Stromal cell of bone marrow (primary cell): ENCODE measurements at places on chromosomes 1 and 21.

DNA sequence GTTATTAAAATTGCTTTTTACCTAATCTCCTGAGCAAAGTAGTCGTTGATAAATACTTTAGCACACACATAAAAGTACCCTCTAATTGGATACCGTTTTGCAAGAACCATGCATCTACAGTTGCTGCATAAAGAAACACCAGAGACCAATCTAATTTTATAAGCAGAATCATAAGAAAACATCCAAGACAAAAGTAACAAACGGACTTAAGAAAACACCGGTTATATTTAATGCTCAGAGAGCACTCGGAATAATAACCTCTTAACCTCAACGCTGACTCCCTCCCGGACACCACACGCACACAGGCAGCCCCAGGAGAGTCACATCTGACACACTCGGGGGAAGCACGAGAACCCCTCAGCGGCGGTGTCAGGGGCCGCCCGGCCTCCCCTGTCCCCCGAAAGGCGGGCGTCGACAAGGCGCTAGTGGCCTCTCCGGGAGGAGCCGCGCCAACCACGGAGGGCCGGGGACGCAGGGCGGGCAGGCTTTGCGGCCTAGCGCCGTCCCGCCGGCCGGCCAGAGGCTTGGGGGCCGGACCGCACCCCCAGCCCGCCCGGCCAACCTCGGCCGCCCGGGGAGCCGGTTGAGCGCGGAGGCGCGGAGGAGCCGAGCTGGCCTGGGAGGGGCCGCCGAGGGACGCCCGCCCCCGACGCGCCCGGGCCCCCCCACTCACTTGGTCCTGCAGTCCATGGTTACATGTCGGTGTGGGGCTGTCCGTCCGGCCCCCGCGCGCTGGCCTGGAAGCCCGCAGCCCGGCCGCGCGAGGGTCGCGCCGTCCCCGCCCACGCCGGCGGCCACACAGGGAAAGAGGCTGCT, 606 bp downstream of the DENND1B start:
- no peak for DNase-seq

DNA sequence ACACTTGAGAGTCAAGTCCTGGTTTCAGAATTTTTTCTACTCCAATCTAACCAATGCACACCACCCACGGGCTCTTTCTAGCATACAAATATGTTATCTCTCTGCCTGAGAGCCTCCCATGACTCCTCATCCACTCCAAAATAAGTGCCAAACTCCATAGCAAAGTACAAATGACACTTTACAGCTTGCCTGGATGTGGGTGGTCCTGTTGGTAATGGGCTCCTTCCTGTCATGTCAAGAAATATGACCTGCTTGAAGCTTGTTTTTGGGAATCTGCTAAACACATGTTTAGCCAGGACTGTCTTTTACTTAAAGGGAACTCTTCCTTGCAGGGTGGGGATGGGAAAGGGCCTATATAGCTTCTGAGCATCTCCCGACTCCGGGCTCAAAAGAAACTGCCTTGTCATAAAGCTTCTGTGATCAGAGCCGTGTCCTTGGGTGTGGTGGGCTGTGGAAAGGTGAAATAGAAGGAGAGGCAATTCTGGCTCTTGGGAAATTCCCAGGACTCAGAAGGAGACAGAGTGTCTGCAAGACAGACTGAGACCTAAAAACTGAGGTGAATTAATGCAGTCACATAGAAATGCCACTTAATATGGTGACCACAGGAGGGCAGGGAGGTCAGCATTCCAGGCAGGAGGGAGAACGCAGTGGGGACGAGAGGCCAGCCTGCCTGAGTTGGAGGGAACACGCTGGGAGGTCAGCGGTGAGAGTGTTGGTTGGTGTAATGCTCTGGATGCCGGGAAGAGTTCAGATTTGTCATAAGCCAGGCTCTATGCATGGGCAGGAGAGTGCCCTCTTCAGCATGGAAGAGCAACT, 6.1 kb upstream of the IGFN1 start:
- DNase-seq, result peak; percentile 80

DNA sequence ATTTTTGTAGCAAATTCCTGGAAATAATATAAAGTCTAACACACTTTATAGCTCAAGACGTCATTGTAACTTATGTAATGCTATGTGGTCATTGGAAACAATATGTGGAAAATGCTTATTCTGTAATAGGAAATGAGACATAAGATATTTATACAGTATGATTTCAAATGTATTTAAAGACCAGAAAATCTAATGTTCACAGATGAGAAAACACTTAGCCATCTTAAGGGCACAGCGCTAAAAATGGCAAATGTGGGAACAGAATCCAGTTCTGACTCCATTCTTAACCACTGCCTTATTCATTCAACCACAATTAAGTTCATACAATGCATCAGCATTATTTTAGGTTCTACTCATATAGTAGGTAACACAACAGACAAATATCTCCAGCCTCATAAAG, 12.5 kb downstream of the CSDE1 start:
- peak; percentile 22 for DNase-seq

DNA sequence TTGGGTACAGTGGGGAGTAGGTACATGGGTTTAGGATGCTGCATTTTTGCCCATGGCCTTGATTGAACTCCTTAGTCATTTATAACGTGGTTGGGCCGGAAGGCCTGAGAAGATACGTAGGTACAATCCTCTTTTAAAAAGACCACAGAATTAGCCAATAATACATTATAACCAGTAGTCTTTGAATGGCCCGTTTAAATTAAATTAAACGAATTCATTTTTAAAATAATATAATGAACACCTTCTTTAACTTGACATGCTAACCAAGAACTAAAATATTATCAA, 20.1 kb upstream of the ADAR start:
- no peak for DNase-seq

DNA sequence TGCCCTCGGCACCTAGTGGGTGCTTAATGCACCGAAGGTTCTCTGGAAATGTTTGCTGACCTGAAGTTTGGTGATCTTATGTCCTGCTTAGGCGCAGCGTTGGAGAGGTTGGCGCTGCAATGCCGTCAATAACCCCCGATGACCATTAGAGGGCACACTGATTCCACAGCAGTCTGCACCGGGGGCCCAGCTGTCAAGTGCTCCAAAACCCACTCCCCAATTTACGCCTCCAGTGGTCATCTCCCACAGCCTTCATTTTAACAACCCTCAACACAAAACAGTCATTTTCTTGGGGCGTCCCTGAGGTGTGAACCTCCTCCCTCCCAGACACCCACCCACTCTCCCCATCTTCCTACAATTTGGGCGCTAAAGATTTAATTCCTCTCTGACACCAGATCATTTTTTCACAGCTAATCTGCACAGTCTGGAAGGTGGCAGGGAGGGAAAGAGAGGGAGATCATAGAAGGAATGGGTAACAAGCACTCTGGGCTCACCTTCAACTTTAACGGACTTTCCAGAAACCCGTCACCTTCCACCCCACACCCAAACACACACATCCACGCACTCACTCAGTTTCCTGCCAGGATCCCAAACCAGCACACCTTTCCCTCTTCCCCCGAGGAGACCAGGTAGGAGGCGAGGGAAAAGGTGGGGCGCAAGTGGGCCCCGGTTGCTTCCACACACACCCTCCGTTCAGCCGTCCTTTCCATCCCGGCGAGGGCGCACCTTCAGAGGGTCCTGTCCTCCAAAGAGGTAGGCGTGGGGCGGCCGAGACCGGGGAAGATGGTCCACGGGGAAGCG, 570 bp upstream of the NPR1 start:
- DNase-seq, result no peak

DNA sequence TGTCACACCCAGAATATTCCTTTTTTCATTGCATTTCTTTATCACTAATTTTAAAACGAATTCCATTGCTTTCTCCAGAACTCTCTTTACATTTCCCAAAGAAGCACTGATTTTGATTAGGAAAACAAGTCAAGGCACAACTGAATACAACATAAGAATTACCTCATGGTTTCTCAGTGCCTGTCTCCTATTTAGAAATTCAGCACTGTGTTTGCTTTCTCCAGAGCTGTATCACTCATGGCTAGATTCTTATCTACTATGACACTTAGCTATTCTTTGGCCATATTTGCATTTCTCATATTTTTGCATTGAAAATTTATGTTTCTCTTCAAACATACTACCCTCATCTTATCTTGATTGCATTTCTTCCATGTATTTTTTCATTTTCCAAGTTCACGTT, 1402.0 kb downstream of the MRPL39 start:
- DNase-seq, result no peak

DNA sequence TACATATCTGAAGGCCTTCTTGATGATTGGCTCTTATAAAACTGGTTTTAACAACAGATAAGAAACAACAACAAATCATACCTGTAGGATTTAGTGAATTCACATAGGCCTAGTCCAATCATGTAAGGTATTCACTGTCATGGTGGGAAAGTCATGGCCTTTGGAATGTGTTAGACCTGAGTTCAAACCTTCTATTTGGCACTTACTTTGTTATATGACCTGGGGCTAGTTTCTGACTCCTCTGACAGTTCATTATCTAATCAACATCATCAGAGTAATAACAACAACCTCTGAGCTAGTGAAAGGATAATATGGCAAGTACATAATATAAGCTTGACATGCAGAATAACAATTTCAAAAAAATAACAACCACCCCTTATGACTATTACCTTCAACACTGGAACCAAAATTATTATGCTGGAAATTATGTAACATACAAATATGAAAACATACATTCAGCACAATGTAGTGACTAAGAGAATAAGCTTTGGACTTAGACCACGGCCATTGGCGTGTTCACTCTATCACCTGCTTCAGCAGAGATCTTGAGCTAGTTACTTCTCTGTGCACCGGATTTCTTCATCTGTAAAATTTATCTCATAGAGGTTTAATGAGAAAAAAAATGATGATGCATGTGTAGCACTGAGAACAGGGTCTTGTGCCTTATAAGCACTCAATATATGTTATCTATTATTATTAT, 597.6 kb downstream of the LMO4 start:
- no peak for DNase-seq
